ENCODE measurements at places on chromosomes 12 and 14.

DNA sequence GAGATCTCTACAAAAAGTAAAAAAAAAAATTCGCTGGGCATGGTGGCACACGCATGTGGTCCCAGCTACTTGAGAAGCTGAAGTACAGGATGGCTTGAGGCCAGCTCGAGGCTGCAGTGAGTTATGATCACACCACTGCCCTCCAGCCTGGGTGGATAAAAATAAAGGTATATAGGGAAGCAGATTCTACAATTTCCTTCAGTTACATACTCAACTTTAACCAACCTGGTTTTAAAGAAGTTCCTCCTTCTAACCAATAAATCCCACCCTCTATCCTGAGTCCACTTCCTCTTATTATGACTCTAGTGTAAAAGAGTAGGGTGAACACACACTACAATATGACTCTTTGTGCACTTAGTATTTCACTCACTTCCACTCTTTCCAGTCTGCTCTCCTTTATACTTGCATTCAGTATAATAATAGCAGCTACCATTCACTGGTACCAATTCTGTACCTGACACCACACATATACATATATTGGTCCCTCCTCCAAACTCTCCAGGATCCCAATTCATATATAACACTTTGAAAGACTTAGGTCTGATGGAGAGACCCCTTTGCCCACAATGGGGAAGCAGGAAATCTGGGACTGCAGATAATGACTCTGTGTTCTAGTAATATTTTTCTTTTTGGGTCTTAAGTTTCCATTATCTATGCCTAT is 2.3 kb downstream of the ARF3 start:
- no peak overlapping the region for H3K4me3 ChIP-seq
- H3K4me1 ChIP-seq: peaks cover 14% of the 10 kb centered on the region
- no peak overlapping the region for H3K27ac ChIP-seq
- no peak for DNase-seq

DNA sequence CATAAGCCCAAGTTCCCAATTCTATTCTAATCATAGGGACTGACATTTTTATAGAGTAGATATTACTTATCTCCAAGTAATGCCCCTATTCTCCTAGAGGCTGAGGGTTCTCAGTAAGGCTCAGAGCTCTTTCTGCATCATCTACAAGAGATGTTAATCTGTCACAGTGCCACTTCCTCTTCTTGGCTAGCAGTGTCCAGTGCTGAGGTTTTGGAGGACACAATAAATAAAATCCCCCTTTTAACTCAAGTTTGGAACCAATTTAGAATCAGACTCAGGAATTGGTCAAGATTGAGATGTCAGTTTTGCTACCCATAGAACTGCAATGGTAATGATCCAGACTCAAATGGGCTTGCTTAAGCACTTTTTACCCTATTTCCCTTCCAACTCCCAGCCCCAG is 154.1 kb upstream of the ARID2 start:
- DNase-seq: no peak
- H3K36me3 ChIP-seq: no peaks in the 10 kb centered on the region
- no peaks in the 10 kb centered on the region for H3K27me3 ChIP-seq
- peaks cover 6% of the 10 kb centered on the region for H3K4me1 ChIP-seq
- H3K27ac ChIP-seq: no peak overlapping the region

DNA sequence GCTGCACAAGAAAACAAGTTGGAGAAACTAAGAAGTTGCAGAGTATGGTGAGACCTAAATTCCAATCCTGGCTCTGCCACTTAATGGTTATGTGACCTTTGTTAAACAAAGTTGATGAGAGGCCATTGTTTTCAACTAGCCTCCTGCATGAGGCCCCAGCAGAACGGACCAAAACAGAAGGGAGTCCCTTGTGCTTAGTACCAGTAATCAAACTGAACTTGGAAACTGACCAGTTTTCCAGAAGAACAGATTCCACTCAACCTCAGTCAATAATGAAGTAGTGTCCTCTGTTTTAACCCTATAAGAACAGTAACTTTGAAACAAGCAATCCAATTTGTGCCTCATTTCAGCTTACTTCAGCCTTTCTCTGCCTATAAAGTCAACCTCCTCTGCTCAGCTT is 69.9 kb downstream of the C12orf56 start:
- H3K4me1 ChIP-seq: peaks cover 15% of the 10 kb centered on the region
- H3K27me3 ChIP-seq: no peaks in the 10 kb centered on the region
- no peak overlapping the region for H3K27ac ChIP-seq
- no peaks in the 10 kb centered on the region for H3K36me3 ChIP-seq
- no peak for DNase-seq

GRCh38 chr12:46921764-46922133 is 96.0 kb upstream of the SLC38A4 start:
- H3K27me3 ChIP-seq: no peaks in the 10 kb centered on the region
- no peaks in the 10 kb centered on the region for H3K36me3 ChIP-seq
- H3K4me1 ChIP-seq: no peaks in the 10 kb centered on the region
- H3K27ac ChIP-seq: no peak overlapping the region

GRCh38 chr12:104494793-104495158 is 38.0 kb downstream of the CHST11 start:
- no peak overlapping the region for H3K4me3 ChIP-seq
- no peaks in the 10 kb centered on the region for H3K27me3 ChIP-seq
- H3K36me3 ChIP-seq: no peaks in the 10 kb centered on the region
- no peak for DNase-seq

Measured in H1 (cell line).